ENCODE measurements at places on chromosomes 3 and 15.

DNA sequence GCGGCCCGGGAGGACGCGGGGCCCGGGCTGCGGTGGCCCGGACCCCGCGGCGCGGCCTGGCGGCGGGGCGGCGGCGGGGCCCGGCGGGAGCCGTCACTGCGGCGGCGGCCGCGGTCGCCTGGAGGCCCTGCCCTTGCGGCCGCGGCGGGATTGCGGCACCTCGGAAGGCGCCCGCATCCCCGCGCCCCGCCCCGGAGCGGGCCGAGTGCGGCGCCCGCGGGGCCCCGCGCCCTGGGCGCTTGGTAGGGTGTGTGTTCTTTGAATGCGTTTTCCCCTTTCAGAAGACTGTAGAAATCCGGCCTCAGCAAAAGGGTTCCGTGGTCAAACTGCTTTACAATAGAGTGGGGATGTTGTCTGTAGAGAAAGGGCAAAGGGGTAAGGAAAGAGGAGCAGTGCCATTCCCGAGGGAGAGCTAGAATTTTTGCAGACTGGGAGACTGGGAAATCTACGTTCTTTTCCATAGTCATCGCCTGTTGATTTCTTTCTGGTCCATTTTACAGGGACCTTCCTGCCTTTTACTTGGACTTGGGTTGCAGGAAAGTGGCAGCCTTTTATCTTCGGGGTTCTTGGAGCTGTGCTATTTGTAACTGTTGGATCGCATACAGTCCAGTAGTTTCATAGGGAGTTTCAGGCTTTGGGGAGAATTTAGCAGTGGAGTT, 630 bp downstream of the SNRK start:
- DNase-seq = no peak

- no peak for DNase-seq
Measured at GRCh38 chr3:121724130-121724529, 25.4 kb downstream of the GOLGB1 start.

- DNase-seq = no peak
Measured at GRCh38 chr15:34821831-34822230, 26.5 kb upstream of the ACTC1 start.

- DNase-seq = no peak
Measured at GRCh38 chr3:64595253-64595694, 92.5 kb downstream of the ADAMTS9 start.

GRCh38 chr3:159258934-159259333, 457.1 kb downstream of the MFSD1 start:
- DNase-seq = no peak

- no peak for DNase-seq
Measured at GRCh38 chr15:87263871-87264270, 992.7 kb downstream of the NTRK3 start.

- no peak for DNase-seq
Measured at GRCh38 chr3:52299247-52299878, 11.7 kb downstream of the GLYCTK start.

- no peak for DNase-seq
Measured at GRCh38 chr3:149975919-149976318, 5.2 kb upstream of the PFN2 start.

- DNase-seq = no peak
Measured at GRCh38 chr3:182241766-182242488, 530.2 kb downstream of the SOX2 start.

- no peak for DNase-seq
Measured at GRCh38 chr3:103516950-103517349, 1082.1 kb downstream of the ZPLD1 start.

- DNase-seq = no peak
Measured at GRCh38 chr3:133096900-133097613, 58.9 kb downstream of the TMEM108 start.

GRCh38 chr3:99394831-99395778, 243.3 kb upstream of the COL8A1 start:
- no peak for DNase-seq

GRCh38 chr3:105253225-105253624, 113.5 kb upstream of the ALCAM start:
- no peak for DNase-seq

GRCh38 chr3:94011233-94011711, 17.1 kb downstream of the STX19 start:
- DNase-seq = no peak

DNA sequence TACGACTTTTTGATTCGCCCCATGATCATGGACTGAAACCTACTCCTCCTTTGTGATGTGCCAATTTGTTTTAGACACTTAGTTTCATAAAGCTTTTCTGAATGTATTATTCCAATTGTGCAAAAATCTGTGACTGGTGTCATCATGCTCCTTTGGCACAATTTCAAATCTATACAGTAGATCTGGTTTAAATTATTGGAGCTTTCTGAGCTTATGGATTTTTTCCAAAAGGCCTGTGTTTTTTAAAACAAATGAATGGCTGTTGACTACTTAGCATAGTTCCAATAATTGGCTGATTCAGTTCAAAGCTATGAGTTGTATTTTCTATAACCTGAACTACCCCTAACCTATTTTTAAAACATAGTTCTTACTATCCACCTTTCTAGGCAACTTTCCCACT, 282.7 kb downstream of the CNTN3 start:
- DNase-seq = no peak

GRCh38 chr3:179454887-179455286, 3.6 kb upstream of the GNB4 start:
- DNase-seq = no peak

DNA sequence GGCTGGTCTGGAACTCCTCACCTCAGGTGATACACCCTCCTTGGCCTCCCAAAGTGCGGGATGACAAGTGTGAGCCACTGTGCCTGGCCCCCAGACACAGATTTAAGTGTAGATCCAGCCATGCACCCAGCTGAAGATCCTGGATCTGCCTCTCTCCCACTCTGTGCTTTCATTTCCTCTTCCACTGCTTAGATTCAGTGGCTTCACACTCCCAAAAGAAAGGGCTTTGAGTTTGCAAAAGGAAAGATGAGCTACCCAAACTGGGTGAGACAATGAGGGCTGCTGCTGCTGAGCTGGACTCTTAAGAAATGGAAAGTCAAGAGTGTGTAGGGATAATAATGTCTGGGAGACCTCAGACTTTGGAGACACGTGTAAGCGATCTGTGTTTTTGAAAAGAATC, 45.5 kb downstream of the ISG20 start:
- DNase-seq = no peak

DNA sequence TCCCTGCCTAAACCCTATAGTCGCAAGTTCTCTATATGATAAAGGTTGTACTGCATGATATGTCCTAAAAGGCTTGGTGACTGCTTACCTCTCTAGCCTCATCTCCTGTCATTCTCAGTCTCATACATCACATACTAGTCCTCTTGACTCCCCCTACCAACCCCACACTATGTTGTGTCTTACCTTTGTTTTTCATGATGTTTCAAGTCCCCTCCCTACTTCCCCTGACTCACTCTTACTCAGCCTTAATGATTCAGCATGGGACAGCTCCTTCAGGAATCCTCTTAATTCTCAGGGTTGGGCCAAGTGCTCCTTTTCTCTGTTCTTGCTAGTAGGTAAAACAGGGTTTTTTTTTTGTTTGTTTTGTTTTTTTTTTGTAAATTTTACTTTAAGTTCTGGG, 49.6 kb downstream of the SLMAP start:
- DNase-seq = no peak

- DNase-seq = no peak
Measured at GRCh38 chr3:98290916-98291315, 8.6 kb downstream of the OR5H2 start.

GRCh38 chr15:37218351-37218916, 118.1 kb upstream of the MEIS2 start:
- no peak for DNase-seq

DNA sequence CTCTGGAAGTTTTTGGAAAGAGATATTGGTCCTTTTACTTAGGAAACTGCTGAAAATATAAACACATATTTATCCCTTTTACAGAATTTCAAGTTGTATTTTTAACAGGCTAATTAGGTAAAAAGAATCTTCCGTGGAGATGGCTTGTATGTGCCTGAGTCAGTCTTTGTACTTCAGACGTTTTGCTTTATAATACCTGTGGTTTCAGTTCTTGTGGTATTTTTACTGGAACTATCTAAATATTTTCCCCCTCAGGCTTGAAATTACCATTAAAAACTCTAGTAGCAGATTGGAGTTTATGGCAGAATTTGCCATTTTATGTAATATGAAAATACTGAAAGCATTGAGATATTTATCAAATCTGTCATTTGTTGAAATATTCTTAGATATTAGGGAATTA, 151.6 kb upstream of the CGNL1 start:
- DNase-seq = no peak

DNA sequence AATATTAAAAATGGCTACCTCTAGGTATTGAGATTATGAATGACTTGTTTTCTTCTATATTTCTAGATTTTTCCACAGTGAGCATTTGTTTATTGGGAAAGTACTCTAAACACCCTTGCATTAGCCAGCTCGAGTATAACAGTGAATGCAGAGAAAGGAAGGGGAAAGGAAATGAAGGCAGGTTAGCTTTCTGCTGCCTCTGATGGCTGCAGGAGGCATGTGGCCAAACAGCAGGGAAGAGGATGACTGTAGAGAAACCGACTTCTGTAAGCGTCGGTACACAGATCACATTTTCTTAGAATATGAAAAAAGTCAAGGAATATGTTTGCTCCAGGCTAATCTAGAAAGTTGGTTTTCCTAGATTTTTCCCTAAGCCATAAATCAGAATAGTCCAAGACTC, 19.8 kb downstream of the GNB5 start:
- no peak for DNase-seq

- no peak for DNase-seq
Measured at GRCh38 chr3:55486101-55486856, 827 bp downstream of the WNT5A start.

DNA sequence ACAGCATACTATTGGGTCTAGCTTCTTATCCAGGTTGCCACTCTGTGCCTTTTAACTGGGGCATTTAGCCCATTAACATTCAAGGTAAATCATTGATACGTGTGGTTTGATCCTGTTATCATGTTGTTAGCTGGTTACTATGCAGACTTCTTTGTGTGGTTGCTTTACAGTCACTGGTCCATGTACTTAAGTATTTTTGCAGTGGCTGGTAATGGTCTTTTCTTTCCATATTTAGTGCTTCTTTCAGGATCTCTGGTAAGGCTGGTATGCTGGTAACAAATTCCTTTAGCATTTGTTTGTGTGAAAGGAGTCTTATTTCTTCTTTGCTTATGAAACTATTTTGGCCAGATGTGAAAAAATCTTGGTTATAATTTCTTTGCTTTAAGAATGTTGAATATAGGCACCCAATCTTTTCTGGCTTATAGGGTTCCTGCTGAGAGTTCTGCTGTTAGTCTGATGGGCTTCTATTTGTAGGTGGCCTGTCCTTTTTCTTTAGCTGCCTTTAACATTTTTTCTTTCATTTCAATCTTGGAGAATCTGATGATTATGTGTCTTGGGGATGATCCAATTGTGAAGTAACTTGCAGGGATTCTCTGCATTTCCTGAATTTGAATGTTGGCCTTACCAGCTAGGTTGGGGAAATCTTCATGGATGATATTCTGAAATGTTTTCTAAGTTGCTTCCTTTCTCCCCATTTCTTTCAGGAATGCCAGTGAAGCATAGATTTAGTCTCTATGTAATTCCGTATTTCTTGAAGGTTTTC, 39.3 kb downstream of the CCR1 start:
- DNase-seq = no peak

- DNase-seq = no peak
Measured at GRCh38 chr3:171494457-171495109, 34.4 kb upstream of the TNIK start.

GRCh38 chr15:90872486-90873184, 4.2 kb downstream of the FURIN start:
- no peak for DNase-seq

DNA sequence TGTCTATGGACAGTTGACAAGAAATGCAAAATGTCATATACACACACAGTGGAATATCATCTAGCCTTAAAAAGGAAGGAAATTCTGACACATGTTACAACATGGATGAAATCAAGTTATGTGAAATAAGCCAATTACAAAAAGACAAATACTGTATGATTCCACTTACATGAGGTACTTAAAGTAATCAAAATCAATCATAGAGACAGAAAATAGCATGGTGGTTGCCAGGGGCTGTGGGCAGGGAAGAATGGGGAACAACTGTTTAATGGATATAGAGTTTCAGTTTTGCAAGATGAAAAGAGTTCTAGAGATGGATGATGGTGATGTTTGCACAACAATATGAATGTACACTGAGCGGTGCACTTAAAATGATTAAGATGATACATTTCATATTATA, 613.8 kb upstream of the ZNF385D start:
- DNase-seq = no peak

- DNase-seq = no peak
Measured at GRCh38 chr3:125622381-125622791, 27.1 kb upstream of the OSBPL11 start.

GRCh38 chr3:111534701-111535100, 7.3 kb upstream of the CD96 start:
- no peak for DNase-seq

- DNase-seq = no peak
Measured at GRCh38 chr3:155766206-155766605, 21.3 kb upstream of the PLCH1 start.

GRCh38 chr3:40172560-40172959, 136.9 kb upstream of the EIF1B start:
- no peak for DNase-seq

DNA sequence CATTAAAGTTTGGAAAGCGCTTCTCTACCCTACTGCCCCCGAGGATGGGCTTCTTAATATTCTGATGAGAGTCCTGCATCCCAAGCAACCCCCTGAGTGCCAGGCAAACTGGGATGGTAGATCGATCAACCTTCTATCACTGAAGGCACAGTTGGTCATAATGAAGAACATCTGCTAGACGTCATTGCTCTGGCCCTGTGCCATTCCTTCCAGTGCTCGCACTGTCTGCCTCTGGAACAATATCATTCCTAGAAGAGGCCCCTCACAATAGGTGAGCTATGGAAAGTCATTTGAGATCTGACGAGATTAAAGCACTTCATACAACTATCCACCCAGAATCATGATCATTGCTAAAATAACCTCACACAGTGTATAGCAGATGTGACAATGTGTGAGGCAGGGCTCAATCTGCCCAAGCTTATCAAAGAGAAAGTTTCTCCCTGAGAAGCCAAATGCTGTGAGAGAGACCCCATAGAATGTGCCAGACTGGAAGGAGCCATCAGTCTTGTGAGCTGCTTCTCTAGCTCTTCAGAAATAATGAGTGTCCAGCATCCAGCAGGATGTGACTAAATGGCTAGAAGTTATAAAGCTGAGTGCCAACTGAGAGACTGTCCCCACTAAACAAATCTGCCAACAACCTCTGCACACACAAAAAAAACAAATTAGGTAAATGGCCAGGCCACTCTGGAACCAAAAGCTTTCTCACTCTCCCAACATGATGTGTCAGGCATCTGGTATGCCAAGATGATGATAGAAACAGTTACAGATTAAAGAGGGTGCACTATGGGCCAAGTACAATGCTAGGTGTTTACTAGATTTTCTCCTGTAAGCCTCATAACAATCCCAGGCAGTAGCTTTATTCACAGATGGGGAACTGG, 165.5 kb downstream of the NECTIN3 start:
- no peak for DNase-seq

DNA sequence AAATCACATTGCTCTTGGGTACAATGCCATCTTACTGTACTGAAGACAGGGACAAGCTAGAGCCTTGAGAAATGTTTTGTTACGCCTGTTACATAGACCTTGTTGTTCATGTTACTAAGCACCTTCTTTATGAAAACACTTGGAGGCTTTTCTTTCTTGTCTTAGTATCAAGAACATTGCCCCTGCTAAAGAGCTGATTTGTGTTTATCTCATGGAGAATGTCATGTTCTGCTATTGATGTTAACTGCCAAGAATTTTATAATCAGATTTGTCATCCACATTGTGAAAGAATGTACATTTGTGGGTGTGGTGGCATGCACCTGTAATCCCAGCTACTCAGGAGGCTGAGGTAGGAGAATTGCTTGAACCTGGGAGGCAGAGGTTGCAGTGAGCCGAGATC, 431.3 kb upstream of the MDFIC2 start:
- no peak for DNase-seq
